Upper lobe of right lung (tissue), 1 donor: ENCODE measurements at places on chromosomes 6 and 20. TPM values are rescaled to one million over a fixed set of nuclear protein-coding genes. Genes with fewer than 3 reads are reported as not detected.

DNA sequence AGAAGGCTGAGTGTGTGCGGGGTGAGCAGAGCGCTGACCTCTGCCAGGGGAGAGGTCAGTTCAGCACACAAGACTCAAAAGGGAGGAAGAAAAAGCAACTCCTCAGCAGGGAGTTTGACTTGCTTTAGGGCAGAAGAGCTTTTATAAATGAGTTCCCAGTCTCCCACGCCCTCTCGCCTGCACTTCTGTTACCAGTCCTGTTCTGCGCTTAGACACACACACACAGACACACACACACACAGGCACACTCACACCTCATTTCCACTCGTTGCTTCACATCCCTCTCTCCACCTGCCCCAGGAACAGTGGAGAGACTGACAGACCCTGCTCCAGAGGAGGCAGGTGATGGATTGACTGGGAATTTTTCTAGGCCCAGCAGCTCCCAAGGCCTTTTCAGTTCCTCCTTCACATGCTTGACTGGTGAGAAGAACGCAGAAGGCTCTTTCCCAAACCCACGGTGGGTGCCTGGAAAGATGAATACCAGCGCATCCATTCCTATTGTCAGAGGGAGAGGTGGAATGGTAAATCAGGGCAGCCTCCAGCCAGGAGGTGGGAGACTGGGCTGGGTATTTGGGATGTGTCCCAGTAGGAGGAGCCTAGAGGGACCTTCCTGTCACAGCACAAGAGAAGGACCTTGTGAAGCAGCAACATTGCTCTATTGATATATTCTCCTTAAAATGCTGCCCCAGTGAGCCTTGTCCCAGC is 43.7 kb downstream of the JAG1 start:
- no peak for DNase-seq

- DNase-seq, result no peak
Measured at GRCh38 chr6:10014557-10014956, 400.3 kb downstream of the TFAP2A start.

Gene TRIM10
- total RNA-seq, result not detected

DNA sequence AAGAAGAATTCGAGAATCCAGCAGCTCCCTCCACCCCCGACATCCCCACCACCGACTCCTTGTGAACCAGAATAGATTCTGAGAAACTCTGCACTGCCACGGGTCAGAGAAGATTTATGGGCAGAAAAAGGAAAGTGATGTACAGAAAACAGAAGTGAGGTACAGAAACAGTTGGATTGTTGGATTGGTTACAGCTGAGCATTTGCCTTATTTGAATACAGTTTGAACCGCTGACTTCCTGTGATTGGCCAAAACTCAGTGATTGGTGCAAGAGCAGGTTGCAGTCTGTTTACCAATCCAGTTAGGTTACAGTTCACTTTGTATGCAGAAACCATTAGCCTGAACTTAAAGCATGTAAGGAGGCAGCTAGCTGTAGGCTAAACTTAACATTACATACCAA is 131.2 kb upstream of the HDDC2 start:
- no peak for DNase-seq

GRCh38 chr6:166728884-166729530 is 102.0 kb upstream of the RPS6KA2 start:
- DNase-seq, result no peak

Gene TNFRSF6B
- 14.4 TPM for total RNA-seq

GRCh38 chr6:90175627-90176538 is 120.8 kb downstream of the BACH2 start:
- DNase-seq, result no peak

DNA sequence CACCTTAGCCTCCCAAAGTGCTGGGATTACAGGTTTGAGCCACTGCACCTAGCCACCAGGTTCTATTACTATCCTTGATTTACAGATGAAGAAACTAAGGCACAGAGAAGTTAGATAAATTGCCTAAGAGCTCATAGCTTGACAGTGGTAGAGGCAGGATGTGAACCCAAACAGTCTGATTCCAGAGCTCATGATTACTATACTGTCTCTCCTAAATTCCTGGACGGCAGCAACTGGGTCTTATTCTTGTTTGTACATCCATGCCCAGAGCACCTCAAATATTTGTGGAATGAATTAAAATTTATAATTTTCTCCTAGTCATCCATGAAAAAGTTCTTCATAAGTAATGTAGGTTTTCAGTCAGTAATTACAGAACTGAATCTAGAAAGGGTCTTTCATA is 15.1 kb downstream of the PDSS2 start:
- DNase-seq, result no peak

Gene GMPR
- total RNA-seq, result 17.6 TPM

Gene TAP2
- 56.4 TPM for total RNA-seq

Gene FOXF2
- total RNA-seq, result 15.7 TPM

GRCh38 chr6:24666097-24666640 is 530 bp downstream of the TDP2 start:
- peak; percentile 77 for DNase-seq

- no peak for DNase-seq
Measured at GRCh38 chr6:157755746-157756411, 67.2 kb upstream of the SNX9 start.

Gene CRISP3
- total RNA-seq, result not detected

Gene DCDC2
- 5.3 TPM for total RNA-seq

DNA sequence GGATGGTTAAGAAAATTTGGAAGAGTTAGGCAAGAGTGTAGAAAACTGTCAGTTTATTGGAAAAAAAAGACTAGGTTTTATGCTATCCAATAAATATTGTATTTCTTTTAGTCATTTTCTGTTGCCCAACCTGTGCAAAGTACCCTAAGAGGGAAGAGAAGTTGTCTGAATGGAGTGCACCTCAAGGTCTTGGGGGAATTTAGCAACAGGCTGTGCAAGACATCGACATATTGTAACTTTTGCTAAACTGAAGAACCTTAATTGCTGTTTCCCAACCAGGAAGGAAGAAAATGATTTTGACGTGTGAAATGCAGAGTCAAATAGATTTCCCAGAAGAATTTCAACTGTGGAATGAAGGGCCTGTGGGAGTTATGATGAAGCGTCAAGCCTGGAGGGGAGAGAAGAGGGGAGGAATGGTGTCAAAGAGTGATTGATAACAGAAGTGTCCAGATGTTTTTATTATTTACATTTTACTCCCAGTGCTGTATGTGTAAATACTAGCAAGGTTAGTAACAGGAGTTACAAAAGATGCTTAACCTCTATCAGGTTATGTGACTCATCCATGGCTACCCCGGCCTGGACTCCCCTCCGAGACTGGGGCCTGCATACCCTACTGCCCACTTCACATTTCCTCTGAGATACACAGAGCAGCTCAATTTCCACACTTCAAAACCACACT is 246.8 kb downstream of the MYLK4 start:
- no peak for DNase-seq

DNA sequence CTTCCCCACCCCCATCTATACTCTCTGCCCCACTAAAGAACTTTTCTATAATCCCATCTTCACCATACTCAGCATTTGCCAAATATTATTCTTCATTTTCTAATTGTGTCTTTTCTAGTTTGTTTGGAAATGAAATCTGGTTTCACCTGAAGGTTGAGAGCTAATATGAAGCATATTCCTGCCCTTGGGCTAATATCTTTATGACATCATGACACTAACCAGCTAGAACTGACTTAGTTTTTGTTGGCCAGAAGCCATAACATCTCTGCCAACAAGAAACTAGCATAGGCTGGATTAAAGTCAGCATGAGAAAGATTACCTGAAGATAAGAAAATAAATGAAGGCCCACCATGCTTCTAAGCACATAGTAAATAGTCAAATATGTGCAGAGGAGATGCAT is 16.7 kb downstream of the UNC5CL start:
- DNase-seq, result no peak

DNA sequence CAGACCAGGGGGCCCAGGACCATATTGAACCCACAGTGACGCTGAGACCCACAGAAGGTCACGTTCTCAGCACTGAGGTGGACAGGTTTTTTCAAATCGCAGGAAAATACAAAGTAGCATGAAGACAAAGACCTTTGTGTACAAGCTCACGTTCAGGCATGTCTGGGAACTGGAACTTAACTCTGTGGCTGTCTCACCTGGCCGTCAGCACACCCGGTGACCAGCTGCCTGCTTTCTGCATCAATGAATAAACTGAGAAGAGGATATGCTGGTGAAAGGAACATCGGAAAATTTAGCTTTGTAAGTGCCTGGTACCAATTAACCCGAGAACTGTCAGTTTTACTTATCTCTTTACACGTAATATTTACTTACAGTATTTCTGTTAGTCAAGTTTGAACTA is 36.5 kb downstream of the WDR27 start:
- DNase-seq, result no peak

DNA sequence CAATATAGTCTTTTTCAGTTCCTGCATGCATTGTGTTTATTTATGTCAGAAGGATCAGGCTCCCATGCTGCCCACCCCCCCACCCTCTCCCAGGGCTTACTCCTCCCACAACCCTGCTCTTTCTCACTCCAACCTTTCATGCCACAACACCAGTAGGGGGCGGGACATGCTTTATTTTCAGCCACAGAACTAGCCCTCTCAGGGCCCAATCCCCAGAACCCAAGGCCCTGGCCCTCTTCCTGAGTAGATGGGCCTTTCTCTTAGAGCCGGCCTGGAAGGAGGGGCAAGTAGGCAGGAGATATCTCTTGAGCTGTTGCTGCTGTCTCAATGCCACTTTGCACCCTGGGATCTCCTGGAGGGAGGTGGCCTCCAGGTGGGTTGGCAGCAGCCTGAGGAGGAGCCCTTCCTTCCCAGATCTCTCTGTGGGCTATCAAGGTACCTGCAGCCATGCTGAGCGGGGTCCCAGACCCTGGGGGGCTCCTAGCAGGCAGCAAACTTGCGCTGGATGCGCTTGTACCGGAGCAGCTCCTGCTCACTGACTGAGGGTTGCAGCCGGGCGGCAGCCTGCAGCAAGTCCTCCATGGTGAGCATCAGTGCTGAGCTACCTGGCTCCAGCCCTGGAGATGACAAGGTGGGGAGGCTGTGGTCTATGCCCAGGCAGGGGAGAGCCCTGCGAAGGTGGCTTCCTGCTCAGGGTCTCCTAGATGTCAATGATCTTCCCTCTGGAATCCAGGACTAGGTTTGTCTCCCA is 3.5 kb downstream of the GNMT start:
- DNase-seq, result no peak

- DNase-seq, result peak; percentile 63
Measured at GRCh38 chr6:86936834-86937218, 502 bp upstream of the HTR1E start.

Gene DLL1
- 14.6 TPM for total RNA-seq

Gene LPA
- not detected for total RNA-seq

Gene SGK2
- 1.7 TPM for total RNA-seq

Gene CTCFL
- not detected for total RNA-seq

DNA sequence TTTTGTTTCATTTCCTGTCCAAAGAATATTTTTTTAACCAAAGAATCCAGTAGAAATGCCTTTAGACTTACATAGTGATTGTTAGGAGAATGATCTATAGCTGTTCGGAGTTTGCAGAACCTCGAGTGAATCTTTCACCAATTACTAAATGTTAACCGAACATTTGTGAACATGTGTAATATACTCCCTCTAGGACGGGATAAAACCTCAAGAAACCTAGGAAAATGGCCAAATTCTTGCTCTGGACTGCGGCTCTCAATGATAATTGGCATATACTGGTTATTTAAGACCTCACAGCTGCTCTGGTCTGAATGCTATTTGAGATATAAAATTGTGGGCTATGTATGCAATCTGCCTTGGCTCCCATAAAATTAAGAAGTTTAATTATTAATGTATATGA is 137.1 kb downstream of the PACRG start:
- DNase-seq, result no peak

Gene SLC17A2
- total RNA-seq, result not detected

GRCh38 chr6:7134999-7135745 is 27.4 kb downstream of the RREB1 start:
- no peak for DNase-seq

Gene SPATA25
- 1.3 TPM for total RNA-seq

- DNase-seq, result no peak
Measured at GRCh38 chr20:46990596-46991104, 96.0 kb downstream of the EYA2 start.

Gene SRC
- total RNA-seq, result 64.0 TPM

DNA sequence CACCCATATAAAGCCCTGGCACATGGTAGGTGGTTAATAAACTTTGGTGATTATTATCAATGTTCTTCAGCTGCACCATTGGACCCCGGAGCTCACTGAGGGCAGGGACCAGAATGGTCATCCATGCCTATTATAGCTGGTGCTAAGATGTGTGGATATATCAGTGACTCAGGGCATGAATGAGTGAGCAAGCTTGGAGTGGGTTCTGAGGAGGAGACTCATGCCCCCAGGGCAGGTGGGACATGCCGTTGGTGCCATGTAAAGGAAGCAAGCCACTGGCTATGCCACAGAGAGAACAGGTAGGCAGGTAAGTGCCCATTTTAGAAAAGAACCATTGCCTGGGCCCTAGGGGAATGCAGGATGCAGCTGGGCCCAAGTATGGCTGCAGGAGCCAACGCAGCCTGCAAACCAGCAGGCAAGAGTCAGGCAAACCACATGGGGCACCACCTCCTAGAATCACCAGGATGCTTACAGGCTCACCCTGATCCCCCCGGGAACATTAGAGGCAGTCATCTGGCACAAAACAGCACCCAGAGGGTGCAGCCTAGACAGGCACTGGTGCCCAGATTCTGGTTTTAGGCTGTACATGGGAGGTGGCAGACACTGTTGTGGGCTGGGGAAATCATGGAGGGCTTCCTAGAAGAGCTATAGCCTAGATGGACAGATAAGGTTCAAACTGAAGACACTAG is 23.5 kb downstream of the PLAGL2 start:
- DNase-seq, result no peak

GRCh38 chr6:159427771-159428170 is 258.6 kb downstream of the FNDC1 start:
- DNase-seq, result no peak

Gene HRH3
- not detected for total RNA-seq

- DNase-seq, result peak; percentile 74
Measured at GRCh38 chr6:87968435-87969278, 79.0 kb upstream of the SPACA1 start.

GRCh38 chr6:134626086-134626485 is 308.2 kb upstream of the SGK1 start:
- no peak for DNase-seq

- no peak for DNase-seq
Measured at GRCh38 chr6:112305795-112306564, 41.1 kb upstream of the RFPL4B start.

Gene ANGPT4
- total RNA-seq, result 0.81 TPM

Gene COL12A1
- total RNA-seq, result 44.3 TPM

Gene GATA5
- total RNA-seq, result 2.5 TPM

DNA sequence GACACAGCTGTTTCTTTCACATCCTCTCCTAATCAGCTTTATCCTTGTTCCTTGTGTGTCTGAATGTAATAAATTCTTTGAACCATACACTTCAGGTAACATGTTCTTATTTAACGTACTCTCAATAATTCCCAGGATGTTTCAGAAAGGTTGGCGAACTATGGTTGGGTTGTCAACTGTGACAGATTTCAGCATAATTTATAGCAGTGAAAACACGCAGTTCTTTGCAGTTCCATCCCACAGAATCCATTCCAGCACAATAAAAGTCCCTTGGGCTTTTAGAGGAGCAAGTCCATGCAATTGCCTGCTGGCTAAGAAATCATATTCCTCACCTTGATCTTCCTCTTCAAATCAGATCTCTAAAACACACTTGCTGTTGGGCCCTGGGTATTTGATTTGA is 119.3 kb downstream of the COL9A1 start:
- DNase-seq, result no peak

GRCh38 chr6:170410241-170410640 is 103.7 kb downstream of the FAM120B start:
- DNase-seq, result no peak

Gene ID1
- 515 TPM for total RNA-seq
